ENCODE measurements at places on chromosomes 6 and 20. TPM values are rescaled to one million over a fixed set of nuclear protein-coding genes. Genes with fewer than 3 reads are reported as not detected.

TRDN gene
- total RNA-seq = not detected

DNA sequence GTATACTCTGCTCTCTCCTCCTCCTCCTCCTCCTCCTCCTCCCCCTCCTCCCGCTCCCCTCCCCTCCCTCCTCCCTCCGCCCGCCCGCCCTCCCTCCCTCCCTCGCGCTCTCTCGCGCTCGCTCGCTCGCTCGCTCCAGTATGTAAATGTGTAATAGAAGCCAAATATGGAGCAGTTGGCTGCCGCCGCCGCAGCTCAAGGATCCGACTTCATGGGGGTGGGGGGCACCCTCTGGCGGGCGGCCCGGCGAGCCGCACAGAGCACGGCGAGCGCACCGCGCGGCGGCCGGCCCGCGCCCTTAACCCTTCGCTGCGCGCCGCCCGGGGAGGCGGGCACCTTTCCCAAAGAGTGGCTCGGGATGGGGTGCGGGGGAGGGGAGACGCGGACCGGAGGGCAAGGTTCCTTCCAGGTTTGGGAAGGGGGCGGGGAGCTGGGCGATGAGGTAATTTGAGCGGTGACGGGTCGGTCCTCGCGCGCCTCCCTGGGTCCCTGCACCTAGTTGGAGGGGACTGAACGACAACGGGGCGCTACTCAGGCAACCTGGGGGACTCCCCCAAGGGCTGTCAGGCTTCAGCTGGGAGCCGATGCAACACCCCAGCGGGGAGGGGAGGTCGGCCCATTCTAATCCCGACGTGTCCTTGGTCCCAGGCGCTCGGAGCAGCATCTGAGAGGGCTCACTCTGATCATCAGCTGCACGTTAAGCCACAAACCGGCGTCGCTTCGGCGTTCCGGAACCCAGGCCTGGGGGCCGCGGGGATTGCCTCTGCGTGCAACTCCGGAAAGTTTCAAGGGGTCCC lies 409 bp upstream of the ATXN1 start:
- peak; percentile 95 for DNase-seq

DNA sequence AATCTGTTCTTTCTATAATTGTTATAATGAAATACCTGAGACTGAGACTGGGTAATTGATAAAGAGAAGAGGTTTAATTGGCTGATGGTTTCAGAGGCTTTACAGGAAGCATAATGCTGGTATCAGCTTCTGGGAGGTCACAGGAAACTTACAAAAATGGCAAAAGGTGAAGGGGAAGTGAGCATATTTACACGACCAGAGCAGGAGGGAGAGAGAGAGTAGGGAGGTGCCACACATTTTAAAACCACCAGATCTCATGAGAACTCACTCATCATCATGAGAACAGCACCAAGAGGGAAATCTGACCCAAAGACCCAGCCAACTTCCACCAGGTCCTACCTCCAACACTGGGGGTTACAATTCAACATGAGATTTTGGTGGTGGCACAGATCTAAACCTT lies 2.6 kb upstream of the SIRPB1 start:
- no peak for DNase-seq

PHACTR3 gene
- total RNA-seq = not detected

ATP5F1E gene
- 19.5 TPM for total RNA-seq

GRCh38 chr6:1667012-1667804 lies 57.5 kb downstream of the FOXC1 start:
- DNase-seq = peak; percentile 75

GRCh38 chr6:79079561-79080041 lies 1.5 kb upstream of the PHIP start:
- DNase-seq = peak; percentile 74

DNA sequence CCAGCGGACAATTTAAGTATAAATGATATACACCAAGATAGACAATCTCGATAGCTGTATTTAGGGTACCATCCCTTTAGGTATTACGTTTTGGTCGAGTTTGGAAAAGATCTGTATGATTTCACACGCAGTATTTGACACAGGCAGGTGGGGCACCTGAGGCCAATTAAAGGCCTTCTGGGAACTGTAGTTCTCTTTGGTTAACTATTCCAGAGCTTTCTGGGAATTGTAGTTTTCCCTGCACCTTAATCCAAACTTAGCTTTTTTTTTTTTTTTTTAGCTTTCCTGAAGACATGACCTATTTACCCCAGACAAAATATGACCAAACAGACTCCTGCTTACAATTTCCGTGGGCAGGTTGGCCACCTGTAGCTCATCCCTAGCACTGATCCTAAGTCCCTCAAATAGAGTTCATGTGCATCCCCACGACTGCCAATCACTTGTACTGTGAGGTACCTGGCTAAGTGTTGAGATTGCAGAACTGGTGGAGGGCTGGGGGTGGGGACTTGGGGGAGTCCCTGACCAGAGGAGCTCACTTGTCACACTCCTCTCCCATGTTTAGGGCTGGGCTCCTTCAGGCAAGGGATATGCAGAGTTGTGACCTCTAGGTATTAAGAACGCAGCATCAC lies 999 bp upstream of the EHMT2 start:
- DNase-seq = peak; percentile 66

MATN4 gene
- total RNA-seq = not detected

GRCh38 chr20:3181270-3181669 lies 7.9 kb upstream of the LZTS3 start:
- DNase-seq = no peak

EDN3 gene
- not detected for total RNA-seq

- no peak for DNase-seq
These were observed 46.8 kb downstream of the EIF2S2 start for GRCh38 chr20:34065260-34065659.

- peak; percentile 86 for DNase-seq
These were observed 14.7 kb upstream of the PYGB start for GRCh38 chr20:25233016-25233772.

DNA sequence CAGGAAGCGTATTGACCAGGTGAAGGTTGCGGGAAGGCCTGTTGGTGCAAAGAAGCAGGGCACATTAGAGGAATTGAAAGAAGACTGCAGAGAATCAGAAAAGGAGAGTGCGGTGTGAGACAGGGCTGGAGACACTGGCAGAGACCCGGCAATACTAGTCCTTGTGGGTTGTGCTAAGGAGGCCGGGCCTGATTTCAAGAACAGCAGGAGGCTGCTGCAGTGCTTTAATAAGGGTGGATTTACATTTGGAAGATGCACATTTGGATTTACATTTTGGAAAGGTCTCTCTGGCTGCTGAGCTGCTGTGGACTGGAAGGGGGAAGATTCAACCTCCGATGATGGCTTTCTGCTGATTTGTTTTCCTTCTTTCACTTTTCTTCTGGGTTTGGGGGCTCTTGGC lies 167.8 kb downstream of the SLC24A3 start:
- no peak for DNase-seq

E2F1 gene
- 1.4 TPM for total RNA-seq

DNA sequence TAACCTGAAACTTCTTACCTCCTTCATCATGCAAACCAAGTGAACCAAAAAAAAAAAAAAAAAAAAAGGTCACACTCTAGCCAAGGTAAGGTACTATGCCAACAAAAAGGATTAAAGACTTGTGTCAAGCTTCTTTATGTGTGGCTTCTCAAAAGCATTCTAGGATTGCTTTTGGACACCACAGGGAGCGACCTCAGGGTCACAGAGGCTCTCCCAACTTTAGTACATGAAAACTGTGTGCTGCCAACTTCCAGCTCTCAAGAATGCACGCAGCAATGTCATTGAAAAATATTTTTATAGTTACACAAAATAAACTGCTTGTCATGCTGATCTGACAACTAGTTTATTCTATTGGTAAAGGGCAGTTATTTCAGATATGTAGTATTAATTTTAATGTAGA lies 243.8 kb downstream of the PLCB1 start:
- DNase-seq = no peak

DNA sequence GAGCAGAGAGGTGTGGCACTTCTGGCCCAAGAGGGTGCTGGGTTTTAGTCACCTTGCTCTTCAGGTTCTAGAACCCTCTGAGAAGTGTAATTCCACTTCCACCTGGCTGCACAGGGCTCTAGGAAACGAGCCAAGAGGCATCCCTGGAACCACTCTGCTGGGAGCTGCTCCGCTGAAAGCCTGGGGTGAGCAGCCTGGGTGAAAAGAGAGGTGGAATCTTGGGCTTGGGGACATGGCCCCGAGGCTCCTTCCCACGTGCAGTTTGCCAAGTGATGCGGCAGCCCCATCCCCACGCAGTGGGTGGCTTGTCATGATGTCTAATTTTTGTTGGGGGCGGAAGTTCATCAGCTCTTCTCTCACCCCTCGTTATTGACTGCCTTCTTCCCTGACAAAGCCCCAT lies 32.8 kb downstream of the PPP1R16B start:
- DNase-seq = no peak

DNA sequence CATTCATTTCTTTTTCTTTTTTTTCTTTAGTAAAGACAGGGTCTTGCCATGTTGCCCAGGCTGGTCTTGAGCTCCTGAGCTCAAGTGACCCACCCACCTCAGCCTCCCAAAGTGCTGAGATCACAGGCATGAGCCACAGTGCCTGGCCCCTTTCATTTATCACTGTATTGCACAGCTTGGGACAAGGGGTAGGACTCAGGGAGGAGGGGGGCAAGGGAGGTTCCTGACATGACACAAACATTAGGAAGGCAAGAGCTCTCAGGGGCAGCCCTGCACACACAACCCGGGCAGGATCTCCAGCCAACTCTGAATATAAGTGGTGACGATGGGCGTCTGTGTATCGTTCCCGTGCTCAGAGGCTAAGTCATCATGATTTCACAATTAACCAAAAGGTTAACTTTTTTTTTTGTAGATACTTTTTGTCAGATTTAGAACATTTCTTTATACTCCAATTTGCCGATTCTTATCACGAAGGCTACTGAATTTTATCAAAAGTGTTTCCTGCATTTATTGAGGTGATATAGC lies 19.9 kb downstream of the SLC2A4RG start:
- peak; percentile 46 for DNase-seq

DNA sequence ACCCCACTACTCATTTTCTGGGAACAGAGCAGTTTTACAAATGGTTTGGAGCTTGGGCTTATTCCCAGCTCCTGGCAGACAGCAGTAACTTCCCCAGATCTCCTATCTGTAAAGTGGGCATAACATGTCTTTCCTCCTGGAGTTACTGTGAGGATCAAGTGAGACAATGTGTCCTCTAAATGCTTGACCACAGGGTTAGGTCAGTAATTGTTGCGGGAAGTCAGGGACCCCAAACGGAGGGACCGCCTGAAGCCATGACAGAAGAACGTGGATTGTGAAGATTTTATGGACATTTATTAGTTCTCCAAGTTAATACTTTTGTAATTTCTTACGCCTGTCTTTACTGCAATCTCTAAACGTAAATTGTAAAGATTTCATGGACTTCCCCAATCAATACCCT lies 15.3 kb upstream of the ZNFX1 start:
- no peak for DNase-seq

DZANK1 gene
- 1.5 TPM for total RNA-seq

DNA sequence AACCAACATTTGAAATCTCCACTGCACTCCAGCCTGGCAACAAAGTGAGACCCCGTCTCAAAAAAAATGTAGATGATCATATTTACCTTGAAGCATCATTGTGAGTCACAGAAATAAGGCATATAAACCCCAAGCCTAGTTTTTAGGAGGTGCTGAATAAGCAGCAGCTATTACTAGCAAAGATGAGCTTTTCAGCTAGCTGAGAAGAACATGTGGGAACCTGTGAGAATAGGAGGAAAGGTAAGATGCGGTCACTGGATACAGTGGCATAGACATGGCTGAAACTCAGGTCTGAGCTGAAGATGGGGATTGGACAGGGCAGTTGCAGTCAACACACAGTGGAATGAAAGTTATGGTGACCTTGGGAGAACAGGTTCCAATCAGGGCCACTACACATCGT lies 284.3 kb upstream of the IRAK1BP1 start:
- no peak for DNase-seq

PDYN gene
- not detected for total RNA-seq

LGSN gene
- total RNA-seq = not detected

GRCh38 chr20:21507400-21508229 lies 6.2 kb downstream of the NKX2-2 start:
- DNase-seq = peak; percentile 81

GRCh38 chr6:33271117-33271467 lies 584 bp downstream of the VPS52 start:
- no peak for DNase-seq

- DNase-seq = no peak
These were observed 33.1 kb downstream of the SCAF8 start for GRCh38 chr6:154766288-154766687.

EEF1A1 gene
- total RNA-seq = 19,513 TPM

EPPIN gene
- total RNA-seq = not detected

GRM4 gene
- total RNA-seq = 0.36 TPM

SLC13A3 gene
- 1.8 TPM for total RNA-seq

DNA sequence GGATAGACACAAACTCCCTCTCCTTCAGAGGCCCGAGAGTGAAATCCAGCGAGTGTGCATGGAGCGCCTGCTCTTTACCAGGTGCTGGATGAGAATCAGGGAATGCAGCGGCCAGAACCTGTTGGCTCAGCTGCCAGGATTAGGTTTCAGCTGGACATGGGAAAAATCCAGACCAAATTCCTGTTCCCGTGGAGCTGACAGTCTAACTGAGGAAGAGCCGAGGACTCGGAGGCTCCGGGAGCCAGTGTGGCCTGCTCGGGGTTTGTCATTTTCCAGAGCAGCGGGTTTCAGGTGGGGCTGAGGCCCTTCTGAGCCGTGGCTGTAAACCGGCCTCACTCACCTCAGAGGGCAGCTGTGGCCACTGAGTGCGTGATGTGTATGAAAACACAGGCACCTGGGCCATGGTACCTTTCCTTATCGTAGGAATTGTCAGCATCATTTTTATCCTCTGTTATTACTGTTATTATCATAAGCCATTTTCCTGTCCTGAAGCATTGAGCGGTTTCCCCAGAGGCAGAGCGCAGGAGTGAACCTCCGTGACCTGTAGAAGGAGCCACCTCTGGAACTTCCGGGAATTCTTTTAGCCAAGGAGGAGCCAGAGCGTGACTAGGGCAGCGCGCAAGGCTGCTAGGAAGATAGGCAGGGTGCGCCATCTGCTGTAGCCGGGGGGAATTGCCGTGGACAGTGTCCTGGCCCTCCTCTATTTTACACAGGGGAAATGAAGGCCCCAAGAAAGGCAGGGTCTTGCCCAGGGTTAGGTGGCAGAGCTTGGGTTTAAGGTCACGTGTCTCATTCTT lies 27.3 kb downstream of the PKIG start:
- DNase-seq = peak; percentile 96

DNA sequence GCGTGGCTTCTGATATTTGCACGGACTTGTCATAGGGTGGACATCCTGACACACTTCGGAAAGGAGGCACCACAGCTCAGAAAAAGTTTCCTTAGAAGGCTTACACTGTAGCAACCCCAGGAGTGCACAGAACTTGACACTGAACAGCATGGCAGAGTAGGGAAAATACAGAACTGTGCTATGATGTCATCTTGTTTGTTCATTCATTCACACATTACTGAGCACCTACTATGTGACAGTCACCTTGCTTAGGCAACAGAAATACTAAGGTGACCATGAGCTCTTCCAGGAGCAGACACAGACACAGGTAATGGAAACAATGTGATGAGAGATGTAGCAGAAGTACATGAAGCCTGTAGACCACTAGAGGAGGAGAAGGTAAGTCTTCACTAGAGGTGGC lies 2.5 kb upstream of the PIGT start:
- no peak for DNase-seq

KHDC1L gene
- 0.72 TPM for total RNA-seq

LPA gene
- total RNA-seq = not detected

- peak; percentile 73 for DNase-seq
These were observed 12.0 kb upstream of the GRM4 start for GRCh38 chr6:34157851-34158250.

GRCh38 chr20:56391596-56392131 lies 351 bp downstream of the AURKA start:
- DNase-seq = peak; percentile 74

RBPJL gene
- not detected for total RNA-seq

BFSP1 gene
- 1.8 TPM for total RNA-seq

All from osteoblast (primary cell).